Upper lobe of right lung (tissue), 1 donor: ENCODE measurements at places on chromosomes 6 and 20. TPM values are rescaled to one million over a fixed set of nuclear protein-coding genes. Genes with fewer than 3 reads are reported as not detected.

TRIM31 gene
- 0.35 TPM for total RNA-seq

RNF39 gene
- 2.4 TPM for total RNA-seq

GCNT2 gene
- total RNA-seq = 27.4 TPM

RGL2 gene
- 114 TPM for total RNA-seq

BPIFB3 gene
- total RNA-seq = not detected

RIPK1 gene
- total RNA-seq = 24.4 TPM

BTNL2 gene
- not detected for total RNA-seq

ATXN1 gene
- 71.2 TPM for total RNA-seq

IRF4 gene
- total RNA-seq = 3.7 TPM

PRDM13 gene
- total RNA-seq = not detected

ZMYND8 gene
- total RNA-seq = 45.7 TPM

HDGFL1 gene
- not detected for total RNA-seq
